ENCODE measurements at places on chromosomes 2 and 18.

- H3K36me3 ChIP-seq: no peaks in the 10 kb centered on the region
- H3K4me3 ChIP-seq: no peak overlapping the region
- H3K27me3 ChIP-seq: no peaks in the 10 kb centered on the region
- no peak for DNase-seq
- H3K27ac ChIP-seq: no peak overlapping the region
Measured at GRCh38 chr2:205805136-205805535, 122.8 kb downstream of the NRP2 start.

DNA sequence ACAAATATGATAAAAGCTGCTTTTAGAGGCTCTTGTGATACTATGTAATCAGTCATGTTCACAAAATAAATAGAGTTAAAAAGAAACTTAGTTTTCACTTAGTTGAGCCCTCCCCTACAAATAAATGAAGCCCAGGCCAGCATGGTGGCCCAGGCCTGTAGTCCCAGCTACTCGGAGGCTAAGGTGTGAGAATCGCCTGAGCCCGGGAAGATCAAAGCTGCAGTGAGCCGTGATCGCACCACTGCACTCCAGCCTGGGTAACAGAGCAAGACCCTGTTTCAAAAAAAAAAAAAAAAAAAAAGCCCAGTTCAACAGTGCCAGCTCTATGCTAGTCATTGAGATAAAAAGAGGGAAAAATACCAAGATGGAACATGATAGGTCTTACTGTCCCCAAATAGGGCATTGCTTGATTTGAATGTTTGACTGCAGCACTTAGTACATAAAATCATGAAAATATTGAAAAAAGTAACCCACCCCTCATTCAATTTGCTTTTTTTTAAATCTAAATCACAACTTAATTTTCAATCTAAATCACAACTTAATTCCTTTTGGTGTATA, 1.5 kb downstream of the ASNSD1 start:
- H3K36me3 ChIP-seq: peaks cover 33% of the 10 kb centered on the region
- DNase-seq: no peak
- no peak overlapping the region for H3K27ac ChIP-seq
- H3K4me1 ChIP-seq: peaks cover 17% of the 10 kb centered on the region
- H3K27me3 ChIP-seq: no peaks in the 10 kb centered on the region

DNA sequence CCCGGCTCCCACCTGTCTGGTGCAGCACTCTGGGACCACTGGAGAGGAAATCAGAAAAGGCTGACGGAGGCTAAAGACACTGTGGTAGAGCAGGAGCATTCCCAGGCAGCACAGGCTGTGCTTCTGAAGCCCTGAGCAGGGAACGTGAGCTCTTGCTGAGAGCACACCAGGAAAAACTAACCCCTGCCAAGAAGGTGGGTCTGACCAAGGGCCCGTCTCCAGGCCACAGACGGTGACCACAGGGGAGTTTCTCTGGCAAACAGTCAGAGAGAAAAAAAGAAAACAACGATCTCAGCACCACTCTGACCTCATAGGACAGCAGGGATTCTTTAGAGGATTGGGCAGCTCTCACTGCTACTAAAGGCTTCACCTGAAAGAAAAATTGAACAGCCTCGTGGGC, 201.4 kb downstream of the AFF3 start:
- H3K4me1 ChIP-seq: no peaks in the 10 kb centered on the region
- DNase-seq: no peak
- H3K27ac ChIP-seq: no peak overlapping the region

DNA sequence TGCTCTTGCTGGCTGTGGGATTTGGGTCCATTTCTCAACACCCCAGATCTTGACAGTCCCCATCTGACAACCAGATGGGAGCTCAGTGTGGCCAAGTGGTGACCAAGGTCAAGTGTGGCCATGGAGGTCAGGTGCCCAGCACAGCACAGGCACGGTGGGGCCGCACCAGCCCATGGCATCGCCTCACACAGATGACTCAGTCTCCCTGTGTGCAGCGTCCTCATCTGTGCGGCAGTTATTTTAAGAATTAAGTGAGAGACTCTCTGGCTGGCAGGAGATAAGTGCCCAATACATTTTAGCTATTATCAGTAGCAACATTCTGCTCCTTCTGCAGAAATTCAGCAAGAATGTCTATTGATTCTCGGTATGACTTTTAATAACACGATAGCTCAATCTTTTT, 167.2 kb downstream of the DDX1 start:
- H3K27me3 ChIP-seq: no peaks in the 10 kb centered on the region
- H3K27ac ChIP-seq: no peak overlapping the region
- no peaks in the 10 kb centered on the region for H3K4me1 ChIP-seq
- no peak for DNase-seq
- no peaks in the 10 kb centered on the region for H3K36me3 ChIP-seq

DNA sequence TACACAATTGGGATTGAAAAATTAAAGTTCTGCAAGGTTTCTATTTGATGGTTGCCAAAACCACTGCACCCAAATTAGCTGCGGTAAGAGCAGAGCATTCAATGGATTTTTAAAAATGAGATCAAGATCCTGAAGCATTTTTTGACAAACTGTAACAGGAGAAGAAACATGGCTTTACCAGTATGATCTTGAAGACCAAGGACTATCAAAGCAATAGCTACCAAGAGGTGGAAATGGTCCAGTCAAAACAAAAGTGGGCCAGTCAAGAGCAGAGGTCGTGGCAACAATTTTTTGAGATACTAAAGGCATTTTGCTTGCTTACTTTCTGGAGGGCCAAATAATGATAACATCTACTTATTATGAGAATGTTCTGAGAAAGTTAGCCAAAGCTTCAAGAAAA, 186.8 kb downstream of the RDH14 start:
- no peak overlapping the region for H3K27ac ChIP-seq
- no peaks in the 10 kb centered on the region for H3K36me3 ChIP-seq
- no peaks in the 10 kb centered on the region for H3K27me3 ChIP-seq

DNA sequence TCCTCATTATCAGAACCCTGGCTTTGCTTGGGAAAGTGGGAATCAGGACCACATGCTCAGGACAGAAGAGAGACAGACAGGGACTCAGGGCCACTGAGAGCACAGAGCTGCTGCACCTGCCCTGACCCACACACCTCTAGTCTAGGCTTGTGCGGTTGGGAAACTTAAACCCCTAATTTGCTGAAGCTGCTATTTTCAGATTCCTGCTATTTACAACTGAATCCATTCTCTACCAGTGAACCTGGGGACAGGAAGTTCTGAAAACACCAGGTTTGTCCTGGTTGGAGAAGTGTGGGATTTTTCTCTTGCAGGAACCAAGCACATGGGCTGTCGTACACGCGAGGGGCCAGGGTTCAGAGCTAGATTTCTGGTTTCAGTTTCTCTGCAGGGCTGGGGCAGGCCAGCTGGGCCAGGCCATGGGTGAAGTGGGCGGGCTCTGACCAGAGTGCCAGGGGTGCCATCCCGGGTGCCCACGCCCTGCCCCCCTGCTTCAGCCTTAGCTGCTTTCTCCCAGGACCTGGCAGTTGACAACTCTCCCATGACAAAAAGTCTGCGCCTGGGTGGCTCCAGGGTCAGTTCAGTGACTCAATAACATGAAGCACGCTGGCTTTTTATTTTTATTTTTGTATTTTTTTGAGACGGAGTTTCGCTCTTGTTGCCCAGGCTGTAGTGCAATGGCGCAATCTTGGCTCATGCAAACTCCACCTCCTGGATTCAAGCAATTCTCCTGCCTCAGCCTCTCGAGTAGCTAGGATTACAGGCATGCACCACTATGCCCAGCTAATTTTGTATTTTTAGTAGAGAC, 51.3 kb upstream of the SLC1A4 start:
- no peak overlapping the region for H3K4me3 ChIP-seq
- H3K4me1 ChIP-seq: no peaks in the 10 kb centered on the region
- no peaks in the 10 kb centered on the region for H3K36me3 ChIP-seq
- no peak overlapping the region for H3K27ac ChIP-seq
- DNase-seq: no peak

GRCh38 chr2:118697781-118698180, 149.7 kb downstream of the EN1 start:
- no peak overlapping the region for H3K27ac ChIP-seq
- no peaks in the 10 kb centered on the region for H3K27me3 ChIP-seq
- no peaks in the 10 kb centered on the region for H3K36me3 ChIP-seq

DNA sequence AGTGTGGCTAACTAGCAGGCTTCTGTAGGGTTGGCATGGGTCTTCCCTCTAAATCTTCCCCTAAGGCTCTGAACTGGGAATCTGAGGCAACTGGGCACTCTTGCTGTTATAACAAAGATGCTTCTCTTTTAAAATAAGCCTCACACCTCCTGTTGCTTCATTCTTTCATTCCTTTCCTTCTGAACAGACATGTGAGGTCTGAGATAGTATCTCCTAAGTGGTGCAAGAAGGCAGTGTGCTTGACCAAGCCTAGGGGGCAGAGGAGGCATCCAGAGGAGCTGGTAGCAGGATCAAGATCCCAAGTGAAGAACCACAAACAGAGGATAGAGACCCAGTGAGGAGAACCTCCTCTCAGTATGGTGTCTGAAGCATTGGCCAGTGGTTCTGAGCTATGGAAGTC, 90.9 kb downstream of the TTC27 start:
- H3K36me3 ChIP-seq: no peaks in the 10 kb centered on the region
- H3K27ac ChIP-seq: no peak overlapping the region
- H3K4me3 ChIP-seq: no peak overlapping the region
- no peaks in the 10 kb centered on the region for H3K4me1 ChIP-seq

DNA sequence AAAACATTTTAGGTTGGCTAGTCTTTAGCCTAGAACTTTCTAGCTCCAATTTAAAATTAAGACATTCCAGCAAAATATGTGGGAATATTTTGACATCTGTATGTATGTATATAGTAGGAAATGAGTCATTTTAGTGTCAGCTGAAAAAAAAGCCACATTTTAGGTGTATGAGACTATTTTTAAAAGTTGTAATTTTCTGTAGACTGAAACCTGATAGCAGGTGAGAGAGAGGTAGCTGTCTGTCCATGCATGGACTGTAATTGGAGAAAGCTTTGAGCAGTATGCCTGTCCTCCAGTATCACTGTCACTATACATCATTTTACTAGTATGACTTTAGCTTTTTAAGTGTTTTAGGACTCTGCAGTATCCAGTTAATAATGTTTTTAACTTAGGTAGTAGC, 26.1 kb upstream of the PPP1R1C start:
- H3K27ac ChIP-seq: no peak overlapping the region
- no peaks in the 10 kb centered on the region for H3K36me3 ChIP-seq
- no peaks in the 10 kb centered on the region for H3K4me1 ChIP-seq
- DNase-seq: no peak

DNA sequence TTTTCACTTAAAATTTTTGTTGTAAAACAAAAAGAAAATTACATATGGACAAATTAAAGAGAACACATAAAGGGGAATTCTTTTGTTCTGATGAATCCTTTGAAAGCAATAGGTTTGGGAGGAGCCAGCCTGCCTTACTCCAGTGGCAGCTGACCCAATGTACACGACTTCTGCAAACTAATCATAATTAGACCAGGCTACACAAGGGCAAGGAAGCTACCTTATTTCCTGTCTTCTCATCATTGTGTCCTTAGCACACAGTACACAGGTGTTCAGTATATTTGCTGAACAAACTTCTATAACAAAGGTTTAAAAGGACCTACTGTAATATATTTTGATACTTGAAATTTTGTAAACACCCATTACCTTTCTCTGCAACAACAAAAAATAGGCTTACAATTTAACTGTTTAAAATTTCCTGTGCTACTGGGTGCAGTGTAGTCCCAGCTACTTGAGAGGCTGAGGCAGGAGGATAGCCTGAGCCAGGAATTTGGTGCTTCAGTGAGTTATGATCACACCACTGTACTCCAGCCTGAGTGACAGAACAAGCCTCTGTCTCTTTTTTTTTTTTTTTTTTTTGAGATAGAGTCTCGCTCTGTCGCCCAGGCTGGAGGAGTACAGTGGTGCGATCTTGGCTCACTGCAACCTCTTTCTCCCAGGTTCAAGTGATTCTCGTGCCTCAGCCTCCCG, 18.9 kb downstream of the KCNG3 start:
- no peaks in the 10 kb centered on the region for H3K27me3 ChIP-seq
- H3K4me3 ChIP-seq: no peak overlapping the region
- no peaks in the 10 kb centered on the region for H3K36me3 ChIP-seq
- H3K4me1 ChIP-seq: no peaks in the 10 kb centered on the region

DNA sequence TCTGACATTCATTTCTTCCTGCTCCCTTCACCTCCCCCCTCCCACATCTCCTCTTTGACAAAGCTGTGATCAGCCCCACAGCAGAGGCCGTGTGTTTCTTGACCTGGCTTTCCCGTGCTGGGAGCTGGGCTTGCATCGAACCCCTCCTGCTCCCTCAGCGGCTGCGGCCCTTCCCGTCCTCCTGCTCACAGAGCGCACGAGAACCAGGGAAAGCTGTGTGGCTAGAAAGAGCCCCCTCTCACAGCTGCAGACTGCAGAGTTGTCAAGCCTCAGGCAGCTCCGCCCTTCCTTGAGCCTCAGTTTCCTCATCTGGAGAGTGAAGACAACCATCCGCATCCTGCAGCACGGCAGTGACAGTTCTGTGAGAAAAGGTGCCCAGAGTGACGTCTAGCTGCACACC, 65.7 kb upstream of the GLI2 start:
- no peak for DNase-seq
- H3K27ac ChIP-seq: no peak overlapping the region
- no peaks in the 10 kb centered on the region for H3K36me3 ChIP-seq
- peaks cover 5% of the 10 kb centered on the region for H3K4me1 ChIP-seq

DNA sequence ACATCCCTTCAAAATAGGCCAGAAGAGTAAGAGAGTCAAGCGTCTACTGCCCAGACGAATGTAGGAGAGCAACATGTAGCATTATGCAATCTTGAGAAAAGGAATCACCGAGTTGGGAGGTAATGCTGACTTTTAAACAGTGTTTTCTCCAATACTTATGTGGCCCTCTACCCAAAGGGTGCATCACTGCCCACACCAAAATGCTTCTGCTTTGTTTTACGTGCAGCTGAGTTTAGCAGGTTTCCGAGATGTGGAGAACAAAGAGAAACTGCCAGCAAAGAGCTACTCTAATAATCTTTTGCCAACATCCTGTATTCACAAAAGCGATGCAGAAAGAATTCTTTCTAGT, 63.4 kb upstream of the ZEB2 start:
- no peaks in the 10 kb centered on the region for H3K27me3 ChIP-seq
- H3K4me1 ChIP-seq: peaks cover 21% of the 10 kb centered on the region
- no peak overlapping the region for H3K27ac ChIP-seq
- DNase-seq: no peak

DNA sequence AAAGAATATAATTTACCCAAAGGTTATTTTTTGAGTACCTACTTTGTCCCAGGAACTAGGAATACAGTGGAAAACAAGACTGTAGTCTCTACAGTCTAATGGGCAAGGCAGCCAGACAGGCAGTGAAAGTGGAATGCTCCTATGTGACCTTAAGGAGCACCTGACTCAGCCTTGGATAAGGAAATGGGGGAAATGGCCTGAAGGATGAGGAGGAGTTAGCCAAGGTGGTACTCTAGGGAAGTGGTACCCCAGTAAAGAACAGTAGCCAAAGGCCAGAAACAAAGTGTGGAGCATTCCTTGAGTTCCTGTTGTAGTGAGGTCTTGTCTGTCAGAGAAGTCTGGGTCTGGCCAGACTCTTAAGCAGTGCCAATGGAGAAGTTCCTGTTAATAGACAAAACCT, 6.0 kb downstream of the ZNF397 start:
- no peaks in the 10 kb centered on the region for H3K4me1 ChIP-seq
- no peak for DNase-seq
- H3K27me3 ChIP-seq: no peaks in the 10 kb centered on the region
- no peak overlapping the region for H3K27ac ChIP-seq
- peaks cover 36% of the 10 kb centered on the region for H3K36me3 ChIP-seq
- H3K4me3 ChIP-seq: no peak overlapping the region
